ENCODE measurements at places on chromosomes 16 and 17. TPM values are rescaled to one million over a fixed set of nuclear protein-coding genes. Genes with fewer than 3 reads are reported as not detected.
A peak's percentile ranks its signal among the peaks of the same experiment; 100 is the strongest.

Gene SDR42E2
- not detected for total RNA-seq

Gene BICDL2
- 1.1 TPM for total RNA-seq

Gene ASPA
- total RNA-seq, result not detected

Gene PTRH2
- total RNA-seq, result 34.9 TPM

Gene TSR3
- total RNA-seq, result 96.8 TPM

Gene HERPUD1
- 75.8 TPM for total RNA-seq

DNA sequence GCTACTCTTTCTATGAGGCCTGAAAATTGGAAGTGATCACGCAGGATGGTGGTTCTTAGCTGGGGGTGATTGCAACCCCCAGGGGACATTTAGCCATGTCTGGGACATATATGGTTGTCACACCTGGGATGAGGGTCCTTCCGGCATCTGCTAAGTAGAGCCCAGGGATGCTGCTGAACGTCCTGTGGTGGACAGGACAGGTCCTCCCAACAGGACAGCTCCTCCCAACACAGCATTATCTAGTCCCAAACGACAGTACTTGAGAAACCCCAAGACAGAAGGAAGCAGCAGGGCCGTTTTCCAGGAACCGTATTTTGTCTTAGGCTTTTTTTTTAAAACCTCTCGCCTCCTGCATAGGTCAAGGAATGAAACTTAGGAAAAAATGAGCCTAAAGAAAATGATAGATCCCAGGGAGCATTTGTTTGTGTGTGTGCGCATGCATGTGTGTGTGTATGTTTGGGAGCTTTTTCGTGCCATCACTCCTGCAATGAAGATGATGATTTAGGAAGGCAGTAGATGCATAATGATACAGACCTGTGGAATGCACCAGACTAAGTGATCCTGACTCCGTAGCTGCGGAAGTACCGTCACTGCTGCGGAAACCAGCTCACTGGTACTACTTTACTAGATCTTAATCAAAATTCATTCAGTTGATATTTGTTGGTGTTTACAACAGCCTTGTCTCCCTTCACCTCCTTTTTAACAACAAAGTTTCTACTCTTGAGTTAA, 118.2 kb downstream of the SNX29 start:
- DNase-seq, result no peak

DNA sequence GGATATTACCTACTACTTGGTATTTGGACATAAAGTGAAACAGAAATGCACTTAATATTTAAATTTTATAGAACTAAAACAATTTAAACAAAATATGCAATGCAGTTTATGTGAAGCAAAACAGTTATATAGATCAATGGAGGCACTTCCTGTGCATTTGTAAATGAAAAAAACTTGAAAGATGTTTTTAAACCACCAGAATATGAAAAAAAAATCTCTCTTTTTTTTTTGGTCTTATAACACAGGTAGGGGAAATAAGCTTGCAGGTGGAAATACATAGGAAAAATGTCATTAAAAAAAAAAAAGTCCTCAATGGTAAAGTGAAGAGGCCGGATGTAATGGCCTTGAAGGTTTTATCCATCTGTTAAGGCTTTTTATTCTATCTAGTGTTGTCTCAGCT, 180.3 kb upstream of the AXIN2 start:
- DNase-seq, result no peak

- DNase-seq, result peak; percentile 97
These were observed 122.2 kb downstream of the SMG6 start for GRCh38 chr17:2181206-2181896.

DNA sequence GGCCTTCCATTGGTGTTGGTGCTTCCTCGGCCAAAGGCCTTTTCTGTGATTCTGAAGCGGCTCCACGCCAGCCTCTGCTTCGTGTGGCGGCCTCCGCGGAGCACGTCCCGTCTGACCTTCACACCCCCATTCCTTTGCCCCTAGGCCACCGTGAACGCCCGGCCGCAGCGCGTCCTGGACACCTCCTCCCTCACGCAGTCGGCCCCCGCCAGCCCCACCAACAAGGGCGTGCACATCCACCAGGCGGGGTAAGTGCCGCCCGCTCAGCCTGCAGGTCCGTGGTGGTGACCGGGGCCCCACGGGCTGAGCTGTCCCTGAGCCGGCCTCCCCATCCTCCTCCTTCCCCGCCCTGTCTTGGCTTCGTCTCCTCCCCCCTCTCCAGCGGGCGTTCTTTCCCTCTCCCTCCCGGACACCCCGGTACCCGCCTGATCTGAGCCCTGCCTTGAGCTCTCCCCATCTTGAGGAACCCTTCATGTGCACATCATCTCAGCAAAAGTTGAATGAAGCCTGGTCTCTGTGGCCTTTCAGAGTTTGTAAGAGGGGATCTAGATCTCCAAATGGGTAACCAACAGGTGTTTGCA, 69.0 kb upstream of the CHMP6 start:
- DNase-seq, result no peak

DNA sequence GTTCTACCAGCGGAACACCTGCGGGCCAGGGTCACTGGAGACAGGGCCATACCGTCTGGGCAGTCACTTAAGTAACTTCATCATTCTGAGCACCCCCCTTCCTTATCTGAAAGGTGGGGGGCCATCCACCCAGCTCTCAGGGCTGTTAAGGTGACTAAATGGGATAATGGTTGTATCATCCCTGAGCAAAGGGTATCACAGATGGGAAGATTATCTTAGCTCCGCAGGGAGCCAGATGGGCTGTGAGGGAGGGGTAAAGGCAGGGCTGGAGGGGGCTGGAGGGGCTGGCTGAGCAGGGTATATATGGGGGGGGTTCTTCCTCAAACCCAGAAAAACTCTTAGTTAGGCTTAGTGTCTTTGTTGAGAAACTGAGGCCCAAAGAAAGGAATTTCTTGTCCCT, 2.9 kb upstream of the CACNA1G start:
- no peak for DNase-seq

DNA sequence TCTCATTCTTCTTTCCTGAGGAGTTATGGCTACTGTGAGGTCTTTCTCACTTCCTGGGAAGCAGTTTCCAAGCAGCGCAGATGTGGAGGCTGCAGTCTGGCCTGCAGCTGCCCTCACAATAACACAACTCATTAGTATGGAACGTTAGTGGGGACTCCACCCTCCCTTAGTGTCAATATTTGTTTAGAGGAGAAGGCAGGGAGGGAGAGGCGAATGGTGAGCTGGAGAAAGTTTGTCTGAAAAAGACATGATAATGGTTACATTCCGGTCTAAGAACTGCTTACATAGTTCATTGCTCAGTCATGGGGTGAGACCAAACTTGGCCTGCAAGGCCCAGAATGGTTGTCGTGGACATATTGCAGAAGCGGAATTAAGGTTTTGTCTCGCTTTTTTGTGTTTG, 170.2 kb downstream of the HS3ST3B1 start:
- no peak for DNase-seq

GRCh38 chr17:27460196-27460725, 4.0 kb downstream of the KSR1 start:
- DNase-seq, result no peak

DNA sequence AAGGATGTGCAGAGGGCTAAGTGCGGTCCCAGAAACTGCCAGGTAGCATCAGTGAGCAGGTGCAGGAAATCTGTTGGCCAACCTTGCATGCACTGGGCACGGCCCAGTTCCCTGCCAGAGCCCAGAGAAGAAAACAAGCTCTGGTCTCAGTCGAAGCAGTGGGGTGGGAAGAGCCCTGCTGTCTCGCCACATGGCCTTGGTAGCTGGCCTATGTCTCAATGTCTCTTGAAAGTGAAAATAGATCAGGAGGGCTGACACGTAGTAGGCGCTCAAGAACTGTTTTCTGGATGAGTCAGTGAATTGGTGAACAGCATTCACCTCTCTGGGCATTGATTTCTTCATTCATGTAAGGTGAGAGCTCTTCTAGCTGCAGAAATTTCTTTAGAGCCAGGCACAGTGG, 90.4 kb downstream of the MARF1 start:
- DNase-seq, result peak; percentile 96

- no peak for DNase-seq
These were observed 27.9 kb downstream of the IRX6 start for GRCh38 chr16:55351936-55352335.

DNA sequence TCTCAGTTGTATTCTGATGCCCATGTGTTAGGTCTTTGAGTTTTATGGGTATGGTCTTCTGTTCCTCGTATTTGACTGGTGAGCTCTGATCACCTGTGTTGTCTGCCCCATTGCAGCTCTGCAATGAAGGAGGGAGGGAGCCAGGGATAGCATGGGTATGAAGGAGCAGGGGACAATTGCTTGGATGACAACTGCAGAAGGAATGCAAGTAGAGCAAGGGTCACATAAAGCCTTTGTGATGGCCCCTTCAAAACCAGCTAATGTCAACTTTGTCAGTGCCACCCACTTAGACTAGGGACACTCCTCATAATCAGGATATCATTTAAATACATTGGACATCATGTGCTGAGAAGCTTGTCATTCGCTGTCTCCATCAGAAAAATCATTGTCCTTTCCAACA, 152.7 kb upstream of the MAF start:
- DNase-seq, result no peak

DNA sequence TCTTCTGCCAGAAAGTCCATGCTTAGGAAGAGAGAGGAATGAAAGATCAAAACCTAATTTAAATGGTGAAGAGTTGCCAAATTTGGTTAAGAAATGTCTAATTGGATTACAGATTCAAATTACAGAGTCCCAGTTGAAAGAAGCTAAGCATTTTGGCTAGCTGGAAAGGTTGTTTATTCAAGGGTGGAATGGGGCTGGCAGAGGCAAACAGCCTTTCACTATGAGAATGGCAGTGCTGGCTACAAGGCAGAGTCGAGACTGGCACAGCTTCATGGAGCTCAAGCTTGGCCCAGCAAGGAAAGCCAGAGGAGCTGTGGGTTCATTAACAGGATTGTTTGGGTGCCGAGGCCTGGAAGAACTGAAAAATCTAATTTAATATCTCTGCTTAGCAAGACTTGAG, 13.6 kb downstream of the MAP3K3 start:
- DNase-seq, result peak; percentile 32

DNA sequence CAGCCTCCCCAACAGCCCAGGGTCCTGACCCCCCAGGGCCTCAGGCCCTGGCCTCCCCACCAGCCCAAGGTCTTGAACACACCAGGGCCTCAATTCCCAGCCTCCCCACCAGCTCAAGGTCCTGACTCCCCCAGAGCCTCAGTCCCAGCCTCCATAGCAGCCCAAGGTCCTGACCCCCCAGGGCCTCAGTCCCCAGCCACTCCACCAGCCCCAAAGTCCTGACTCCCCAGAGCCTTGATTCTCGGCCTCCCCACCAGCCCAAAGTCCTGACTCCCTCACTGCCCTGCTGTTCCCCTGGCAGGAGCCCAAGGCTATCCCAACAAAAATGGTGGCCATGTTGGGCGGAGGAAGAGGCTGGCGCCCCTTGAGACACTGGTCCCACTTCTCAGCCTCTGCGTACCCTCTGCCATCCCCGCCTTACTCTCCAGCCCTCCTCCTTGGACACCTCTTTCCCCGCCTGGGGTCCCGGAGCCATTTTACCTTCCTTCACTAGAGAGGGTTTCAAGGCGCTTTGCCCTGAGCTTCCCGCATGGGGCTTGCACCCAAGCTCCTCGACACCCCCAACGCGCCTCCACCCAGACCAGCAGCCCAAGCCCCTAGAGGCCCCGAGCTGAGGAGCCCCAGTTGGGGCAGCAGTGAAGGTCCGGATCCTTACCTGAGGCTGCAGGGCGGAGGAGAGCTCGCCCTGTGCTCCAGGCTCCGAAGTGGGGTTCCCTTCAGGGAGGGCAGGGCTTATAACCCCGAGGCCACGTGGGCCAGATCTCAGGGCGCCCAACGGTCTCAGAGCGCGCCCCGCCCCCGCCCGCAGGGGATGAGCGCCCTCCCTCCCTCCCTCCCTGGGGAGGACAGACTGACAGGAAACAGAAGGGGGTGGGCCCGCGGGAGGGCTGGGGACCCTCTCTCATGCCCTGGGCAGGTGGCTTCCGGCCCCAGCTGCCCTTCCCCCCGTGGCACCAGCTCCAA, 3.5 kb upstream of the TSPOAP1 start:
- DNase-seq, result no peak

- DNase-seq, result peak; percentile 95
These were observed 37.5 kb upstream of the CIBAR2 start for GRCh38 chr16:85149776-85150175.

DNA sequence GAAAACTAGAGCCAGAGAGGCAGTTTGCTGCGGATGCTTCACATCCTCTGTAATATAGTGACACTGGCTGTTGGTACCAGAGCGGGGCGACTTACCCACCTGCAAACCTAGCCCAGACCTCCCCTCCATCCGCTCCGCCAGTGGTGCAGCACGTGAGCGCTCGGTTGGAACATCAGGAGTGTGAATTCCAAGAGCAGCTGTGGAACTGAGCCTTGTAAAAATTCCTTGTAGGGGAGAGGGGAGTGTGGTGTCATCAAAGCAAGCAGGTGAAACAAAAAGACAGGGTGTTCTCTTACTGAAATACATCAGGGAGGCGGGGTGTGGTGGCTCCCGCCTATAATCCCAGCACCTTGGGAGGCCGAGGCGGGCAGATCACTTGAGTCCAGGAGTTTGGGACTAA, 51.3 kb downstream of the CCDC42 start:
- no peak for DNase-seq

GRCh38 chr16:26733710-26734109, 333.0 kb upstream of the C16orf82 start:
- no peak for DNase-seq

GRCh38 chr16:56847173-56847910, 17.7 kb upstream of the SLC12A3 start:
- no peak for DNase-seq

GRCh38 chr16:85836706-85837582, 37.4 kb downstream of the COX4I1 start:
- DNase-seq, result no peak

GRCh38 chr17:17328251-17328650, 25.1 kb downstream of the NT5M start:
- DNase-seq, result no peak

- no peak for DNase-seq
These were observed 44.9 kb downstream of the SMURF2 start for GRCh38 chr17:64617125-64617780.

- no peak for DNase-seq
These were observed 4.3 kb downstream of the HOXB6 start for GRCh38 chr17:48600244-48601098.

DNA sequence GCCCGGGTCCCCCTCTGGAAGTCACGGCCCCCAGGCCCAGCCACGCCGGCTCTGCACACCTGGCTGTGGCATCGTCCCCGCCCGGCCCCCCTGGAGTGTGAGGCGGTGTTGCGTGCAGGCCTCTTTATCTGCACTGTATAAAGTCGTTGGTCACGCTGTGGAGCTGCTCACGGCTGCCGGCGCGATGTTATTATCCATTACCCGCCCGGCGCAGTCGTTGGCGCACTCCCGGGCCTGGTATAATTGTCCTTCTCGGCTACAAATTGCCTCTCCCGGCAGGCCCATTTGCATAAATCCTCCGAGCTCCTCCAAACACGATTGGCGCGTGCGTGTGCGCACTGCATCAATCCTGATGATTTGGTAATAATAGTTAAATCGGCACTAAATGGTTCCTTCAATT, 57.8 kb downstream of the BAHCC1 start:
- DNase-seq, result no peak

GRCh38 chr16:68732042-68732680, 4.9 kb upstream of the CDH1 start:
- no peak for DNase-seq

- DNase-seq, result no peak
These were observed 87.1 kb downstream of the STX8 start for GRCh38 chr17:9488556-9488955.

- no peak for DNase-seq
These were observed 10.4 kb downstream of the MGAT5B start for GRCh38 chr17:76878568-76878967.

- DNase-seq, result no peak
These were observed 424.3 kb downstream of the CDH8 start for GRCh38 chr16:61611847-61612491.

- peak; percentile 97 for DNase-seq
These were observed 4.5 kb downstream of the FBXL19 start for GRCh38 chr16:30927789-30928378.

GRCh38 chr17:79047923-79048825, 24.2 kb downstream of the C1QTNF1 start:
- no peak for DNase-seq
